ENCODE measurements at places on chromosomes 1 and 21.
A peak's percentile ranks its signal among the peaks of the same experiment; 100 is the strongest.

DNA sequence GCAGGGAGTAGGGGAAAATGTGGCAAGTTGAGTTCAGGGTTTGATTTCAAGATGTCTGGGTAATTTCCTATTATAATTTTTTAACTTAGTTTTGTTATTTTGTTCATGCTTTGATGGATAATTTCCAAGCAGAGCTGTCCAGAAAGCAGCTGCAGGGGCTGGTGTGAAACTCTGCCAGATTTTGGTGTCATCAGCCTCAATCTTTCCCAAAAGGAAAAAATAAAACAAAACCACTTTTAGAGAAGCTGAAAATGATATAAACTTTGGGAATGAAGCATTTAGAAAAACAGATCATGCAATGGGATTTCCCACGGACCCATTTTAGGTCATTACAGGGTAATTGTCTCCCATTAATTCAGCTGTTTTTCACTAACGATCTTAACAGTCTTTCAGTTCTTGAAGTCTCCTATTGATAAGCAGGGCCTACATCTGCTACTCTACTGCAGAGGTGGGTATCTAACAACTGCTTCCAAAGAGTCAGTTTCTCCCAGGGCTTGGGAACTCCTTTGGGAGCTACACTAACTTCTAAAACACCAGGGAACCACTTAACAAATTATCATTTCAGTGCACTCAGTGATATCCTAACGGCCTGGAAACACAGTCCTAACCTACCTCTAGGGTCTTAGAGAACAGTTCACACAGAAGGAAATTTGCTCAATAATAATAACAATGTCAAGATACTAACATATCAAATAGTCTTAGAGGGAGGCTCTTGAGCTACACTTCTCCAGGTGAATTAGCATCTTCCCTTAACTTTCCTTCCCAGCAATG, 12.3 kb downstream of the ZNF436 start:
- DNase-seq: no peak

- DNase-seq: peak; percentile 27
Measured at GRCh38 chr1:198686069-198686728, 47.4 kb downstream of the PTPRC start.

- no peak for DNase-seq
Measured at GRCh38 chr1:154840269-154841176, 29.6 kb downstream of the KCNN3 start.

GRCh38 chr1:222106377-222106776, 364.5 kb upstream of the DUSP10 start:
- DNase-seq: no peak

DNA sequence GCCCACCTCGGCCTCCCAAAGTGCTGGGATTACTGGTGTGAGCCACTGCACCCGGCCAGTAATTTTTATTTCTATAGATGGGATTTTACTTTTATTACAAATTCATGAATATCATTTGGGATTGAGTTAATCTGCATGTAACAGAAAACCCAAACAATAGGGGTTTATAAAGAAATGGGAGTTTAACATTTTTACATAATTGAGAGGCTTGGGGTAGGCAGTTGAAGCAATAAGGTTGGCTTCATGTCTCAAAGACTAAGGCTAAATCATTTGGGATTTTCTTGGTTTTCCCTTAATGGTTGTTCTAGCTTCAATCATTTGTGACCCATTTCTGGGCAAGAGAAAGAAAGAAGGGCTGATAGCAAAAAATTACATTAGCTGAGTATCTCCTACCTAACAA, 118.7 kb upstream of the FOXD3 start:
- DNase-seq: no peak

DNA sequence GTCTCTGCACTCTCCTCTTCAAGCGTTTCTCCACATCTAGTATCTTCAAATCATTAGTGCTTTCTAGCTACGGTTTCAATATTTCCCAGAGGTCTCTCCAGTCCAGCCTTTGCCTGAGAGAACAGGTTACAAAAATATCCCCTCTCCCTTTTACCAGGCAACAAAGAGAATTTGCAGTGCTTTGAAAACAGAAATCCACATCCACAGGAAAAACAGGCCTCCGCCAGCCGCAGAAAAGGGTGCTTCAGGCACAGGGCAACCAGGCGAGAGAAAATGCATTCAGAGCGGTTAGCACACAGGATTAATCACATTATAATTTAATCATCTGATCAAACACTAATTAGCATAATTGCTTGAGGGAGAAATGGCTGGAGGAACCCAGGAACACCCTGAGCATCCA, 13.8 kb downstream of the DSCAM start:
- DNase-seq: no peak

- DNase-seq: no peak
Measured at GRCh38 chr1:67224856-67225255, 58.6 kb downstream of the IL23R start.

DNA sequence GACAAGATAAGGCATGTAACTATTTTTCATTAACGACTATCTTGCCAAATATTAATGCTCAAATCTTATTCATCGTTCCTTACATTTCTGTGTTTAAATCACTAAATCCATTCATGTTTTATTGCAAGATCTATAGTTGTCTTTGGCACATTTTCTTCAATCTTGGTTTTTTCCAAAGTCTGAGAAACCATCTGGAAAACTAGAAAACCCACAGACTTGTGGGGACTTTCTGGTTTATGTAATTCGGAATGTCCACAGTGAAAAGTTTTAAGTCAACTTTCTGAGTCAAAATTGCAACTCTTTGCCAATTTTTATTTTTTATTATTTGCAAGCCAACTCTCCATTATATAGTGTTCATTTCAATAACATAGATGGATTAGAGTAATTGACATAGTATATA, 520.8 kb upstream of the ADAMTS5 start:
- DNase-seq: no peak

DNA sequence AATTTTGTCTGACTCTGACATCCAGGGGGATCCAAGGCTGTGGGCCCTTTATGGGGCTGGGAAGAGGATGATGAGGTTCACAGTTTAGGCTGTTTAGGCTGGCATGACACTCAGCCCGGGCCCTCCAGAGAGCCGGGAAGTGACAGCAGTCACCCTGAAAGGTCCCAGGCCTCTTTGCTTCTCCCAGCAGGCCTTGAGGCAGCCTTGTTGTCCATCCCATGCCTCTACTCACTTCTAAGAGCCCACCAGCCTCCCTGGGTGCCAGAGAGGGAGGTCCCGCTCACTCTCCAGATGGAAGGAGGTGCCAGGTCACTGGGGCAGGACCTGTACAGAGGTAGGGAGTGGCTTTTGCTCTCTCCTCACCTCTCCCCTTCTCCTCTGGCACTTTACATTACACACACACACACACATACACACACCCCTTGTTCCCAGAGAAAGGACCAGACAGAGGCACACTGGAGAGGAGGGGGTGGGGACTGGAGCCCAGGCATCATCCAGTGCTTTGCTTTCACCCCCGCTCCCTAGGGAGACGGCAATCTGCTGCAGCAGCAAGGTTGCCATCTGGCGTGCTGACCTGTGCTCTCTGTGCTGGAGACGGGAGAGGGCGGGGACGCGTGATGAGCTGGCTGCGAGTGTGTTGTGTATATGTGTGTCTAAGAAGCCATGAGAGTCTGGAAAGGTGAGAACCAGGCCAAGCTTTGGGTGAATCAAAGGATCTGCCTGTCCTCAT, 4.6 kb downstream of the KLHDC8A start:
- no peak for DNase-seq

GRCh38 chr1:67689267-67690017, 4.4 kb downstream of the GADD45A start:
- no peak for DNase-seq

DNA sequence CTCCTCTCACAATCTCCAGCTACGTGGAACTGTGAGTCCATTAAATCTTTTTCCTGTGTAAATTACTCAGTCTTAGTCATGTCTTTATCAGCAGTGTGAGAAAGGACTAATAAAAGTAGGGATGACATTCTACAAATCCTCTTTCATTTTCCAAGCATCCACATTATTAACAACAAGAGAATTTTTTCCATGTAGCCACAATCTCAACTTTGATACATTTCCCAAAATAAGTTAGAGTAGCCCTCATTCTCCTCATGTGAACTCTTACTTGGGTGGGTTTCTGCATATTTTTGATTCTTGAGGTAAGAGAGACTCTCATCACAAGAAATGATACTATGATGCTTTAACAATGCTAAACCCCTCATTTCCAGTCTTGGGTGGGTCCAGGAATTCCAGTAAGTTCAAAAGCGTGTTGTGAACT, 52.8 kb downstream of the TNFSF18 start:
- DNase-seq: no peak

DNA sequence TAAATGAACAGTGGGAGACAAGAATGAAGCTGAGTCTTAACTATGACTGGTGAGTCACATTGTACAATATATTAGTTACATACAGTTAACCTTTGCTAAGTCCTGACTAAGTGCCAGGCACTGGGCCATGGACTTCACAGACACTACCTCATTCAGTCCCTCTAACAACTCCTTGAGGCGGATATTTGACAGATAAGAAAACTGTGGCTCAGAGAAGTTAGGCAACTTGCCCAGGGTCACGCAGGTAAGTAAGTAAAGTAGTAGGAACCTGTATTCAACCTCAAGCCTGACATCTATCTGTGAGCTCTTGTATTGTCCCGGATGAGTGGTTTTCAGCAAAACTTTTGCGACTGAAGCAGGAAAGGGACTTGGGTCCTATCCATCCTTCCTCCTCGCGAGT, 62.1 kb downstream of the GNG12 start:
- peak; percentile 41 for DNase-seq

DNA sequence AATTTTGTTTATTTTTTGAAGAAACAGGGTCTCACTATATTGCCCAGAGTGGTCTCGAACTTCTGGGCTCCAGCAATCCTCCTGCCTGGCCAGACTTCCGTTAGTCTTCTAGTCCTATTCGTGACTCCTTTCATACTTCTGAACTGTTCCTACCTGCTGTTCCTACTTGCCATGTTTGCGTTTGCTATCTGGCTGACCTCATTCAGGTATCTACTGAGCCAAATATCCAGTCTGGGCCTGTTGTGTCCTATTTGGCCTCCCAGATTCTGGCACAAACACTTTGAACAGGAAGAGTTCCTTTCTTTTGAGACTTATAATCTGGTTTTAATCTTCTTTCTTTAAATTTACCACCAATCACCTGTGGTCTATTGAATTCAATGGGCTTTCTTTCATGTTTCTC, 6.9 kb upstream of the NR1I3 start:
- no peak for DNase-seq

DNA sequence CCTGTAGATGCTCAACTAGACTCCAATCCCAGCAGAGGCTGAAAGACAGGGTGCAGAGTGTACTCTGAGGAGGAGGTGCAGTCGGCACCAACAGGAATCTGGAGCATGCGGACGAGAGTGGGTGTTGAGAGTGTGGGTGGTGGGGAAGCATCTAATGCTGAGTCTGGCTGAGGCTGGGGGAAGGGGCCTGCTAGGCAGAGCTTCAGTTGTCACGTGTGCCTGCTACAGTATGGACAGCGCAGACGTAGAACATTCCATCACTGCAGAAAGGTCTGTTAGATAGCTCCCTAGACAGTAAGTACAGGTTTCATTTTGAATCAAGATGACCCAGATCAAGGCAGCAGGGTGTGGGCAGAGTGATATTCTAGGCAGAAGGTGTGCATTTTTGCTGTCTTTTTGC, 23.1 kb downstream of the SNAP47 start:
- no peak for DNase-seq

DNA sequence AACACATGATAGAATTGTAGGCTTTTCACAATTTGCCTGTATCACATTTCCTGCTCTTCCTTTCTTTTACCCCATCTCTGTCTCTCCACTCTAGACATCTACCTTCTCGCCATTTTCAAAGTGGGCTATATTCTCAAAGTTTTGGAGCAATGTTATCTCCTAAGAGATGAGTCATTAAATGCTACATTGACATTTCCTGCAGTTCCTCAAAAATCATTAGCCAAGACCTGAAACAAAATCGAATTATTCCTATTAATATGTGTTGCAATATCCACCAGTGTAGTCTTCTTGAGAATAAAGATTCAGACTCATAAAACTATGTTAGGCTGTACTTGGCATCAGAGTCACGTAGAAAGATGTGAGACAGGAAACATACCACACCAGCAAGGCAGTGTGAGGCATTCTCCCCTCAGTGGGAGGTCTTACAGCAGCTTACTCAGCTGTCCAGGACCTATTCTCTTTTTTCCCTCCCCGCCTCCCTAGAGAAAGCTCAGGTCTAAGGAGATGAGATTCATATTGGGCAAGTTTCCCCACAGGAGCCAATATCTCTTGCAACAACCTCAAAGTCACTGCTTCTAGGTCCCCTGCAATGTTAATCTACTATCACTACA, 38.8 kb downstream of the FRRS1 start:
- peak; percentile 65 for DNase-seq

GRCh38 chr1:53127546-53127945, 14.9 kb downstream of the SLC1A7 start:
- DNase-seq: no peak

GRCh38 chr1:218942431-218942830, 231.2 kb upstream of the LYPLAL1 start:
- peak; percentile 53 for DNase-seq

DNA sequence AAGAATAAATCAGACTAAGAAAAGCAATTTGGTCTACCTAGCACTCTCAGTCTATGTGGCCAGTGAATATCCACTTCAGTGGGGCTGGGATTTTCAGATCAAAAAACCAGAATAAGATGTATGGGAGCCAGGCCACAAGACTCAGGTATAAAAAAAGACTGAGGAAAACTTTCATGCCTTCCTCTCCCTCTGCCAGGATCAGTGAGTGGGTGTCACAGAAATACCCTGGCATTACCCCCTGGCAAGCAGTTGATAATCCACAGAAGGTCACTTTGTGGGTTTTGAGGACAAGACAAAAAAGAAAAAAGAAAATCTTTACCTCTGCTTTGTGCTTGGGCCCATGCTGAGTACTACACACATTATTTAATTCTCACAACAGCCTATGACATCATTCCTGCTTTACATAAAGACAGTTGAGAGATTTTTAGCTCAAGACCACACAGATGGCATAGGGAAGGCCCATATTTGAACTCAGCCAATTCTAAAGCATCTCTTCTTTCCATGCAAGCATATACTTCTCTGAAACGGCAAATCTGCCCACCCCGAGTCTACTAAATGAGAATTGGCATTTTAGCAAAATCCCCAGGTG, 57.6 kb downstream of the DESI2 start:
- no peak for DNase-seq

DNA sequence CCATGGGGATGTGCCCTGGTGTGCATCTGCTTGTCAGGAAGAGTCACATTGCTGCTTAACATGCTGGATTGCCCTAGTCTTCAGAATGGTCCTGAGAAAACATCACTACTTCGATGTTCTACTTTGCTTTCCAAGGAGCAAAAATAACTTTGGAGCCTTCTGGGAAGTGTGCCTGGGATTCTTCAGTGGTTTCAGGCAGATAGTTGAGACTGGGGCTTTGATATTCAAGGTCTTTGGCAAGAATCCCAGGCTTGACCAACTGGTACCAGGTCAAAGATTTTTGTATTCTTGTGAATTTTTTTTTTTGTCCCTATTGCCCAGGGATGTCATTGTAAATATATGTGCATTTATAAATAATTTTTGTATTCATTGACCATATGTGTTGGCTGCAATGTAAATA, 51.4 kb downstream of the LRIG2 start:
- no peak for DNase-seq

DNA sequence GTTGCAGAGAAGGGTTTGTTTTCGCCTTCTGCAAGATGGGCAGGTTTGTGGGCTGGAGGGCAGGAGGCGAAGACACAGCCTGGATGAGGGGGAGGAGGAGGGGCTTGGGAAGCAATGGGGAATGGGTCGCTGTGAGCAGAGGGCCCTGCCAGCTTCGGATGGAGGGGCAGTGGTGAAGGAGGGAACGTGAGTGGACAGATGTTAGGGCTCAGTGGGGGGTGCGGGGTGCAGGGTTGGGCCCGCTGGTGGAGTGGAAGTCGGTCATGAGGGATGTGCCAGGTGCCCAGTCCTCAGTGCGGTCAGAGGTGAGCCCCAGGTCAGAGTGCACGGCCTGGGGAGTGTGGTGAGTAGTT, 55.5 kb upstream of the ABCG1 start:
- no peak for DNase-seq

- no peak for DNase-seq
Measured at GRCh38 chr1:221356693-221357092, 385.2 kb downstream of the DUSP10 start.
